ENCODE measurements at places on chromosomes 1 and 21.
A peak's percentile ranks its signal among the peaks of the same experiment; 100 is the strongest.

DNA sequence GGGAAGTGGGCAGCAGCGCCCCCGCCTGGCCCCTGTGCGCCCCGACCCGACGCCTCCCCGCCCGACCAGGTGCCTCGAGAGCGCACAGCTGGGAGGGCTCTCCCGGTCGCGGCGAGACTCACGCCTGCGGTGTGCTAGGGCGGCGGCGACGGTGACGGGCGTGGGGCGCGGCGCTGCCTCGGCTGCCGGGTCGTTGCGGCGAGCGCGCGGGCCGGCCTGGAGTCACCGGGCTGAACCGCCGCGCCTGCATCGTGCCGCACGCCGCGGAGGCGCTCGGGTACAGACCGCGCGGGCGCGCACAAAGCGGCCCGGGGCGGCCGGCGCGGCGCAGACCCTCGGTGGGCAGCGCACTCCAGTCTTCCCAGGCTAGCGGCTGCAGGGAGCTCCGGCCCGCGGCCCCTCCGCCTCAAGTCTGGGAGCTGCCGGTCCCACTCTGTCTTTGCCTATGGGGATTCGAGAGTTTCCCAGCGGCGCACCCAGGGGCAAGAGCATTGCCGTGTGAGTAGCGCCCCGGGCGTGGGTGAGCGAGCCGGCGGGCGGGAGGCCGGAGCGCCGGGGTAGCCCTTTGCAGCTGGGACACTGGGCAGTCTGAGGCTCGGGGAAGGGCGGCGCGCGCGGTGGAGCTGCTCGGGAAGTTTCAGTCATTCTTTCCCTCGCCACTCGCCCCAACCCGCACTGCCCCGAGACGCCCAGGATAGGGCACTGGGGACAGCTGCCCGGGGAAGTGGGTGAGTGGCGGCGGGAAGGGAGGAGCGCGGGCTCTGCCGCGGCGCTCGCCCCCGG, at the start of gene SLC35F3:
TSS of gene SLC35F3 (plus strand) at position 44 of the 783 bp plus-strand sequence.
- no peak for DNase-seq

DNA sequence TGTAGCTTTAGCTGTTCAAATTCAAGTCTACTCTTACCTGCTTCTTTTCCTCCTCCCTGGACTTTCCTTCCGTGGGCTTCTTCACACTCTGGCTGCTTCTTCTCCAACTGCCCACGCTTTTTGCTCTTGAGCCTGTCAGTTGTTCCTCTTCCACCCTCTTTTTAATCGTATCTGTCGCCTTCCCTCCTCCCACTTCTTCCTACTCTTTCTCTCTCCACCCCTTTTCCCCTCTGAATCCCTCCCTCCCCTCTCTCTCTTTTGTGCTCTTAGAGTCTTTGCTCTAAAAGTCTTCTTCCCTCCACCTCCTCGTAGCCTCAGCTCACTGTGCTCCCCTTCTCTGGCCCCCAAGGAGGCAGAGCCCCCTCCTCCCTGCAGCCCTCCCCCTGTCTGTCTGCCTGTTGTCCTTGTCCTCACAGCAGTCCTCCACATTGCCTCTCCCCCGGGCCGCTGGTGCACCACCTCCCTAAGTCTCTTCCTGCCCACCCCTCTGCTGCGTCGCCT, 12.9 kb upstream of the GJA5 start:
- no peak for DNase-seq

DNA sequence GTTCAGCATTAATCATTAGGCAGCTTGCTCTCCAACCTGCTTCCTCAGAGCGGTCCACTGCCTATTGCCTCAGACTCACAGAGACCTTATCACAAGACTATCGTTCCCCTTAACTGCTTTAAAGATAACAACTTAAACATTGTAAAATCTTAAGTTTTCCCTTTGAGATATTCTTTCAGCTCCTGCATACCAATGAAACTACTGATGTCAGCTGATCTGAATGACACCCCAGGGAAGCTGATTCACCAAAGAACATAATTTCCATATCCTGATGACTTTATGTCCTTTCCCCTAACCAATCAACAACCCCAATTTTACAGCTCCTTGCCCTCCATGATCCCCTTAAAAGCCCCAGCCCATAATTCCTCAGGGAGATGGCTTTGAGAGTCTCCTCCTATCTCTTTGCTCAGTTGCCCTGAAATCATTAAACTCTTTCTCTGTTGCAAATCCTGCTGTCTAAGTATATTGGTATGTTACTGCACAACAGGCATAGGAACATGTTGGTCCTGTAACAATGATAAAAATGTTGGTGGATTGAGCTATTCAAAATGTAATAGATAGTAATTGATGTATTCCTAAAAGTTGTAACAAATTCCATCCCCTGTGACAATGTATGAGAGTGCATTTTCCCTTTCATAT, 621.4 kb upstream of the RGS18 start:
- no peak for DNase-seq

DNA sequence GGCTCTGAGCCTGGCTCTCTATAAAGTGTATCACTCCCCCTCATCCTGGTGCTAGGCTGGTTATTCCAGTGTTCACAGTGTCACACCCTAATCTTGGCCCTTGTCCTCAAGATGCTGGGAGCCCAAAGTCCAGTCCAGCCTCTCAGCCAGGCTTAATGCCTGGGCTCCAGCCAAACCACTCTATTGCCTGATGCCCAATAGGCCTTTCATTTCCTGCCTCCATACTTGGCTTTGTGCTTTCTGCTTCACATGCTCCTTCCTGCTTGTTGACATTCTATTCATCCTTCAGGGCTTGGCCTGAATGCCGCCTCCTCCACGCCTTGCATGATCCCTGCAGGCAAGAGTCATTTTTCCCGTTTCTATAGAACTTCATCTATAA, 1.7 kb downstream of the KLHDC8A start:
- no peak for DNase-seq

DNA sequence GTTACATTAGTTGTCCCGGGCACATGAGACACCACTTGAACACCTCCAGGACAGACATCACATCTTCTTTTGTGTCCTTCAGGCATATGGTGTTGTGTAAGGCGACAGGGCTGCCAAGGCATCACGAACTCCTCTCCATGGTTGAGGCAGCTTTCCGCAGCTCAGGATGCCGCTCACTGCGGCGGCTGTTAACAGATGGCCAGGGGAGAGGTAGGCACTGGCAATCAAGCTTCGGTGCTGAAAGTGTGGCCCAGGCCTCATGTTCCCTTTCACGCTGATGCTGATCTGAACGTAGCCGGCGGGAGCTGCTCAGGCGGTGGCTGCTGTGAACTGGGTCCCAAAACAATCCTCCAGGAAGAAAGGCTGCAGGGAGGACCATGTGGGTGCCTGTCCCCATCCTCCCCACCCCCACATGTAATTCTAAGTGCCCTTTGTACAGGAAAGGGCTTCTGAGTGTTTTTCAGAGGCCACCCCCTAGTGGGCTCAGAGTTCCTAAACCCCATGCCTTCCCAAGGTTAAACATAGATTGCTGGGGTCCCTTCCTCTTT, 287.1 kb upstream of the AJAP1 start:
- no peak for DNase-seq

DNA sequence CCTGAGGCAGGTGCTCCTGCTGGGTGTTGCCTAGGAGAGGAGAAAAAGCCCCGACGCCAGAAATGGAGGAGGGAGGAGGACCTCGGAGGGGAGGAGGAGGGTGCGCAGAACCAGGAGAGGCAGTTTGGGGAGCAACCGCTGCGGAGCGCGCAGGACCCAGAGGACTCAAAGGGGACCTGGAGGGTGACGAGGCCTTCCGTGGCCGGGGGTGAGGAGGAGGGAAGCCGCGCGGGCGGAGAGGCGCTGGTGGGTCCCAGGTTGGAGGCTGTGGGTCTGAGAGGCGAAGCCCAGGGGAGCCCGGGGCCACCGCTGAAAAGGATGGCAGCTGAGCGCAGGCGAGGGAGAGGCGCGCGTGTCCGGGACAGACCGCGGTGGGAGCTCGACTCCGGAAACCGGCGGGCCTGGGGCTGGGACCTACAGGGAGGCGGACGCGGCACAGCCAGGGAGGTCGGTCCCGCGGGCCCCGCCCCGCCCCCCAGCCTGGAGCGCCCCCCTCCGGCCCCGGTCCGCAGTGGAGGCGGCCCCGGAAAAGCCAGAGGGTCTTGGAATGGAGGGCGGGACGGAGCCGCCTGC, 15.1 kb downstream of the RNF223 start:
- no peak for DNase-seq

DNA sequence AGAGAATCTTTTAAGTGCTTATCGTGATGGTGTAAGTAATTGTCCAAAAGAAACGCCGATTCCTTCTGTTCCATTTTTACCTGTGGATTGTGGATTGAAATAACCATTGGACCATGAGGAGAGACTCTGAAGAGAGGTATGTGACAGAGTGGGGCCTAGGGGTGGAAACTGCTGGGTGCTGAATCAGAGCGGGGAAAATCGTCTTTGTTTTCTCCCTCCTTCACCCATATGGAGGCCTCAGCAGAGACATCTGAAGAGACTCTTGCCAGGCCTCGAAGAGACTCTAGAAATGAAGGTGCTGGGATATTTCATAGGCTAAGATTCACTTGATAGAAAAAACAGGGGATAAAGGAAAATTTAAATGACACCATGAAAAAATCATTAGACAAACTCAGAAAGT, 1327.0 kb downstream of the BRINP3 start:
- no peak for DNase-seq

DNA sequence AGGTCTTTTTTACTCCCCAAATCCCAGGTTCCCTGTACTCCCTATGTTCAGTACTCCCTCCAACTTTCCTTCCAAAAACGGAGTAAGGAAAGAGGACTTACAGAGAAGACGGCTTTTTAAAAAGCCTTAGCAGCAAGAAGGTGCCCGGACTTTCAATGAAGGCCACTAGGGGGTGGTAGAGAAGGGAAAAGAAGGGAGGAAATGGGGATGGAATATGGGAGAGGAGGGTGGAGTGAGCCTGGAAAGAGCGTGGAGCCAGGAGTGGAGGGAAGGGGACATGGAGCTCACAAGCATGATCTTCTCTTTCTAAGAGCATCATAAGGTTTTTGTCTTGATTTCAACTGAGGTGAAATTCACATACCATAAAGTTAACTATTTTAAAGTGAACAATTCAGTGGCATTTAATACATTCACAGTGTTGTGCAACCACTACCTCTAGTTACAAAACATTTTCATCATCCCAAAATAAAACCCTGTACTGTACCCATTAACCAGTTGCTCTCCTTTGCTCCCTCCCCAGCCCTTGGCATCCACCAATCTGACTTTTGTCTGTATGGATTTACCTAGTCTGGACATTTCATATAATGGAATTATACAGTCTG, 129.9 kb downstream of the ZNF281 start:
- DNase-seq, result peak; percentile 26
